NK-92 treated with Interleukin-12 subunit alpha and Interleukin-12 subunit beta, amount 100 ng/mL, for 24 hours (cell line): ENCODE measurements at places on chromosomes 1 and 21.

DNA sequence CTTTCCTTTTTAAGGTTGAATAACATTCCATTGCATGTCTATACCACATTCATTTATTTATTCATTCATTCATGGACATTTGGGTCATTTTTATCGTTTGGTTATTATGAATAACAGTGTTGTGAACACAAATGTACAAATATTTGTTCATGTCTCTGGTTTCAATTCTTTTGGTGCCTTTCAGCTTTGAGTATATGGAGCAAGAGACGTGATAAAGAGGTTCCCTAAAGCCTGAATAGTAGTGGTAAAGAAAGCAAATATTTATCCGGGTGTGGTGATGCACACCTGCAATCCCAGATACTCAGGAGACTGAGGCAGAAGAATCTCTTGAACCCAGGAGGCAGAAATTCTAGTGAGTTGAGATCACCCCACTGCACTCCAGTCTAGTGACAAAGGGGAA lies 5.3 kb upstream of the RLF start:
- DNase-seq: no peak

DNA sequence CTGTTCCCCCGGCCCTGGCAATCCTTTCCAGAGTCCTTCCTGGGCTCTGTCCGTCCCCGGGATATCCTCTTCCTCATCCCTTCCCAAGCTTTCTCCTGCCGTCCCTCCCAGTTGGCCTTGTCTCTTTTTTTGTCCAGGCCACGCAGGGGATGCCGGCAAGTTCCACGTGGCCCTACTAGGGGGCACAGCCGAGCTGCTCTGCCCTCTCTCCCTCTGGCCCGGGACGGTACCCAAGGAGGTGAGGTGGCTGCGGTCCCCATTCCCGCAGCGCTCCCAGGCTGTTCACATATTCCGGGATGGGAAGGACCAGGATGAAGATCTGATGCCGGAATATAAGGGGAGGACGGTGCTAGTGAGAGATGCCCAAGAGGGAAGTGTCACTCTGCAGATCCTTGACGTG lies 13.4 kb upstream of the SVBP start:
- DNase-seq: no peak

- no peak for DNase-seq
Observed at GRCh38 chr21:45901061-45901690, 80.4 kb upstream of the COL6A1 start.

DNA sequence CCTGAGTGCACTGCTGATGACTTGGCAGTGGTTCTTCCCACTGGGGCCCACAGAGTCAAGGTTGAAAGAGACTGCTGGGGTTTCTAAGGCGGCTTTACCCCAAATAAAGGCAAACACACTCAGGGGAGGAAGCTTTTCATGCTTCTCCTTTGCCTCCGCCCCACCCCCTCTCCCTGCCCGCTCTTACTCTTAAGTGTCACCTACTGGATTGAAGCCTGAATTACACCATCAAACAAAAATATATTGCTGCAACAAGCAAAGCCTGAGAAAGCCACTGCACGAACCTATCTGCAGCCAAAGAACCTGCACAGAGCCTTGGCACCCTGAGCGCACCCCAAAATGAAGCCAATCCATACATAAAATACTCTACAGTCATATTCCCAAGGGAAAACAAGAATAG lies 63.1 kb downstream of the PTGFR start:
- no peak for DNase-seq

DNA sequence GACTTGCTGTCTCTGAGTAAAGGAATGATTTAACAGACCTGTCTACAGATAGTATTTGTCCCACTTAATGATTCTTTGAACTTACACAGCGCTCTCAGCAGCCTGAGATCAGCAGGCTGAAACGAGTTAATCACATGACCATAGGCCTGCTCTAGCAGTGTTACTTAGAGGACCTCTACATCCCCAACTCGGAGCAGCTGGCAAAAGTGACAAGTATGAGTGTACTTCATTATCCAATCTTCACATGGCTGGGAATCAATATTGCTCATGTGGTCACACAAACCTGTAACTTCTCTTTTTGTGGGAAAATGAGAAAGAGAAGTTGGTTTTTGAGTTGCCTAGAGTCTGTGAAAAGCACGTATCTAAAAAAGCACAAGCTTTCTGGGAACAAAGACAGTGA lies 11.4 kb upstream of the ATP13A2 start:
- no peak for DNase-seq

- no peak for DNase-seq
Observed at GRCh38 chr21:41362605-41363369, 960 bp downstream of the MX2 start.

DNA sequence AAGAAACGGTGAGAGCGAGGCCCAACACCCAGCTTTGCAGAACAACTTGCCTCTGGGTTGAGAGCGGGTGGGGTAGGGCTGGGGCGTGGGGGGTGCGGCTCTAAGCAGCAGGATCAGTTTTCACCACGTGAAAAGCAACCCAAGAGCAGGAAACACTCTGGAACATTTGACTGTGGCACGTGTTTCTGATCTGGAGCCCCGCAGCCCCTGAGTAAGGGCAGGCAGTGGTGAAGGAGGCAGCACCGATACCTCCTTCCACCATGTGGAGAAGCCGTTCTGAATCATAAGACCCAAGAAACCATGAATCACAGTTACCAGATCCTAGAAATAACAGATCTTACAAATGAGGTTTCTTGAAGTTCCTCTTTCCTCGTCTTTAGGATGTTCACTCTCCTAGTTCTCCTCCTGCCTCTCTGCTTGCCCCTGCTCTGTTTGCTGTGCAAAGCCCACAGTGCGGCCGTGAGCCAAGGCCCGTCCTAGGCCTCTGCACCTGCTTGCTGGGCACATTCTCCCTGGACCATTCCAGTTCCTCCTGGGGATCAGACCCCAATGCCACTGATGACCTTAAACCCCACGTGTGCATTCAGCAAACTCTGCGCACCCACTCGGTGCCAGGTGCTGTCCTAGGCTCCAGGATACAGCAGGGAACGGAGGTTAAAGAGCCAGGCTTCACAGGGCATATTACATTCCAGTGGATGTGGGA lies 31.9 kb downstream of the SLC1A7 start:
- no peak for DNase-seq

GRCh38 chr1:45155423-45155822 lies 51.0 kb downstream of the ZSWIM5 start:
- no peak for DNase-seq

GRCh38 chr1:48039088-48040054 lies 42.2 kb upstream of the TRABD2B start:
- no peak for DNase-seq

DNA sequence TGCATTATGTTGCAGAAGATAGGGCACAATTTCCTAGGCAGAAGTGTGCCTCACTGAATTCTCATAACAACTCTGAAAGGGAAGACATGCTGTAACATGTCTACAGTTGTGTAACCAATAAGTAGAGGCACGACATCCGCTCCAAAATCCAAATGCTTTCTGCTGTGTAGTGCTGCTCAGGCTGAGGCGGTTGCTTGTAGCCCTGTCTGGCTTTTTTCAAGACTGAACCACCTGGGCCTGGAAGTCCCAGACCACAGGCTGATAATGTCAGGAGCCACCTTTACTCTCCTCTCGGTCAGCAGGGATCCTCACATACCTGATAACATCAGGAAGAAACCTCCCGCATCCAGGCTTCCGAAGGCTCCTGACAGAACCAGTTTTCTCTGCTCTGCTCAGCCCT lies 10.9 kb downstream of the AKNAD1 start:
- no peak for DNase-seq

- DNase-seq: no peak
Observed at GRCh38 chr1:237562242-237562823, 328.4 kb downstream of the ZP4 start.

- DNase-seq: no peak
Observed at GRCh38 chr1:54358503-54359168, 47.6 kb downstream of the SSBP3 start.
